ENCODE measurements at places on chromosomes 6 and 20. TPM values are rescaled to one million over a fixed set of nuclear protein-coding genes. Genes with fewer than 3 reads are reported as not detected.

SLC22A7 gene
- total RNA-seq = not detected

PTCRA gene
- total RNA-seq = not detected

VSTM2L gene
- 5.0 TPM for total RNA-seq

HLA-DRB5 gene
- total RNA-seq = 0.60 TPM

PRICKLE4 gene
- total RNA-seq = 4.9 TPM

CD40 gene
- total RNA-seq = 1.5 TPM

MAPK13 gene
- total RNA-seq = 42.9 TPM

CGA gene
- total RNA-seq = 5.5 TPM

- DNase-seq = no peak
- no peak overlapping the region for H3K4me3 ChIP-seq
- no peak overlapping the region for H3K27ac ChIP-seq
- H3K4me1 ChIP-seq = peaks cover 20% of the 10 kb centered on the region
Observed at GRCh38 chr6:20693466-20694063, 159.3 kb downstream of the CDKAL1 start.

DNA sequence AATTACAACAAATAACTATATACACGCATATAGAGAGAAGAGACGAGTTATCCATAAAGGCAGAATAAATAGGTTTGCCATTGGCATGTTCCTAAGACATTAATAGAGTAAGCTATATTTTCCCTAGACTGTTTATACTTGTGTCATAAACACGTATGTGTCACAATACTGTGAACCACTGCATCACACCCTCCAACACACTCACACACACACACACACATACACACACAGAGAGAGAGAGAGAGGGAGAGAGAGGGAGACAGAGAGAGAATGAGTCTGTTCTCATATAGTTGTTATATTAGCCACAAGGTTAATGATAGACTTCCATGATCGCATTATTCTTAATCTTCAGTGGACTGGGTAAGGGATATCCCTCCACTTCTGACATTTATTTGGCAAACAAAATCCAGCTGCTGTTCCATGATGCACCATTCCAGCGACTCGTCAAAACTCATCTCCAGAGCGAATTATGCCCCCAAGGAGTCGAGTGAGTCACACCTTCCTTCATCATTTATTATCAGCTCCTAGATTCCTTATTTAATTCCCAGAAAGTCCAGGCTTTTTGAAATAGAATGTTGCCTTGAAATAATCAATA, 82.8 kb upstream of the HIVEP1 start:
- H3K4me1 ChIP-seq = no peaks in the 10 kb centered on the region
- peaks cover 3% of the 10 kb centered on the region for H3K27me3 ChIP-seq
- no peaks in the 10 kb centered on the region for H3K36me3 ChIP-seq

DNA sequence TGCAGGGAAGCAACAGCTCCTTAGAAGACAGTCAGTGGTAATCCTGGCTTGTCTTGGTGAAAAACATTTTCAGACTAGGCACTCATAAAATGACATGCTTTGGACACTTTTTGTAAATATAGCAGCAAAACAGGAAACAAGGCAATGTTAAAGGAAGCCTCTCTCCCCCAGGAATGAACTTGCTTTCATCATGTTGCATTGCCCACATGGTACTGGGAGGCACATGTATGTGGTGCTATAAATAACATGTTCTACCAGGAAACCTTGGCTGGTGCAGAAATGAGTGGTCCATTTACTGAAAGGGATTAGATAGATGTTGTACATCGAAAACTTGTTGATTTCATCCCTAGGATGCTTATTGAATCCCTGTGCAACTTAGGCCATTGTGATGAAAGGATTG, 121.4 kb upstream of the RREB1 start:
- peaks cover 6% of the 10 kb centered on the region for H3K27me3 ChIP-seq
- no peak for DNase-seq
- no peak overlapping the region for H3K27ac ChIP-seq

DNA sequence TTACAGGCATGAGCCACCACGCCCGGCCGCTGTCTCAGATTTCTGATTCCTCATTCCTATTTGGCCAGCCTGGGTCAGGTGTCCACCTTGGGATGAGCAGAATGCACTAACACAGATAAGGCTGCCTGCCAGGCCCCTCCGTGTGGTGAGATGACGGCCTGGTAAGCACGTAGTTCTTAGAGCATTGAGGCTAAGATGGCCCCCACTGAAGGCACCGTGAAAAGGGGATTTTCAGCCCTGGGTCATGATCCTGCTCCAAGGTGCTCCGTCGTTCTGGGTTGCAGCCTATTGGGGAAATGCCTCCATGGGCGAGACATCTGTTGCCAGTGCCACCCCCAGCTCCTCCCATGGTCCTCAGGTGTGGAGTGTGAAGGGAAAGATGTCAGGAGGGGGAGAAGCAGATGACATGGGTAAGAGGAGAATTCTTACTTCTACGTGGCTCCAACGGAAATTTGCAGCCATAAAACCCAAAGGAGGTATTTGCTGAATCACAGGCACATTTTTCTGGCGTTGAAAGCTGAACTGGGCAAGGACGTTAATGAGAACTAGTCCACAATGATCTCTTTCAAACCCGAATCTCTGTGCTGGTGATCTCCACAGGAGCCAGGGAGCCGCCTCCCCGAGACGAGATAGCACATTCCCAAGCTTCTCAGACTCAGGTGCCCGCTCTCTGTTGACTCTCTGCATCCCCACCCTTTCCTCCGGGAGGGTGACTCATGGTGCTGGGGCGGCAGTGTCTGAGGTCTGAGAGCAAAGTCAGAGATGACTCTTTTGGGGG, 34.0 kb upstream of the BMP6 start:
- H3K4me1 ChIP-seq = peaks cover 25% of the 10 kb centered on the region
- DNase-seq = no peak
- no peaks in the 10 kb centered on the region for H3K27me3 ChIP-seq
- no peak overlapping the region for H3K4me3 ChIP-seq
- peak overlapping the region; percentile 66 for H3K27ac ChIP-seq
- no peaks in the 10 kb centered on the region for H3K36me3 ChIP-seq

GRCh38 chr6:14444295-14444972, 326.9 kb downstream of the CD83 start:
- H3K27me3 ChIP-seq = no peaks in the 10 kb centered on the region
- no peak for DNase-seq
- H3K4me3 ChIP-seq = no peak overlapping the region
- peaks cover 6% of the 10 kb centered on the region for H3K36me3 ChIP-seq

DNA sequence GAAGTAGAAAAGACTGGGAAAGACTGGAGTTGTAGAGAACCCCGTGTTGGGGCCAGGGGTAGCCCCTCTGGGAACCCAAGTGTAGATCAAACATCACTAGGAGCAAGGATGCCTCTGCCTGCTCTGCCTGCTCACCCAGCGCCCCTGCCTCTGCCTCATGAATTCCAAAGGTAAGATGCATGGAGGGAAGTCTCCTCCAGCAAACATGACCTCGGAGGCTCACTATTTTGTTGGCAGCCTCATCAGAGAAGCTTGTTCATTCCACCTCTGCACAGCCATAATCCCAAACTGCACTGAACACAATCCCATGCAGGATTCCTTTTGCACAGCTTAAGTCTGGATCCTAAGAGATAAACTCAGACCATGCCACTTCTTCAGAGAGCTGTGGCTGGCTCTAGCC, 4.9 kb downstream of the FRS3 start:
- DNase-seq = no peak
- peaks cover 6% of the 10 kb centered on the region for H3K4me1 ChIP-seq
- H3K4me3 ChIP-seq = no peak overlapping the region

GRCh38 chr6:2663123-2663522, 87.6 kb downstream of the MYLK4 start:
- peaks cover 11% of the 10 kb centered on the region for H3K27me3 ChIP-seq
- no peak overlapping the region for H3K27ac ChIP-seq
- H3K4me3 ChIP-seq = no peak overlapping the region
- no peaks in the 10 kb centered on the region for H3K36me3 ChIP-seq

DNA sequence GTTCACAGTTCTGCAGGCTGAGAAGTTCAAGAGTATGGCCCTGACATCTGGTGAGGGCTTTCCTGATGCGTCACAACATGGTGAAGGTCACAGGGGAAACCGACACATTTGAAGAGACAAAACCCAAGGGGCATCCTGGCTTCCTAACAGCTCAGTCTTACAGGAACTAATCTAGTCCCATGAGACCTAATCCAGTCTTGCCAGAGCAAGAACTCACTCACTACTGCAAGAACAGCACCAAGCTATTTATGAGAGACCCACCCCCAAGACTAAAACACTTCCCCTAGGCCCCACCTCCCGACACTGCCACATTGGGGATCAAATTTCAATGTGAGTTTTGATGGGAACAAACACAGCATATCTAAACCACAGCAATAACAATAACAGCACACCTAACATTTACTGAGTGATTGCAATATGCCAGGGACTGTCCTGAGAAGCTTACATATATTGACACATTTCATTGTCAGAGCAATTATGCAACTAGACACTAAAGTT, 46.6 kb downstream of the TPBG start:
- H3K36me3 ChIP-seq = no peaks in the 10 kb centered on the region
- no peak for DNase-seq
- H3K27ac ChIP-seq = no peak overlapping the region
- no peaks in the 10 kb centered on the region for H3K27me3 ChIP-seq
- no peaks in the 10 kb centered on the region for H3K4me1 ChIP-seq
- H3K4me3 ChIP-seq = no peak overlapping the region

DNA sequence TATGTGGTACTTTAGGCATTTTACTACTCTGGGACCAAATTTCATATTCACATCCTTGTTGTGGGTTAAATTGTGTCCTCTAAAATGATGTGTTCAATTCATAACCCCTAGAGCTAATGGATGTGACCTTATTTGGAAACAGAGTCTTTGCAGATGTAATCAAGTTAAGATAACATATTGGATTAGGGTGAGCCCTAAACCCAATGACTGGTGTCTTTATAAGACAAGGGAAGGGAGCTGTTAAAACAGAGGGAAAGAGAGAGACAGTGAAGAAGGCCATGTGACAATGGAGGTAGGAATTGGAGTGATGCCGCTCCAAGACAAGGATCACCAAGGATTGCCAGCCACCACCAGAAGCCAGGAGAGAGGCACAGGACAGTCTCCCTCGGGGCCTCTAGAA, 220.0 kb downstream of the ADGRG6 start:
- DNase-seq = no peak
- H3K4me1 ChIP-seq = no peaks in the 10 kb centered on the region
- no peak overlapping the region for H3K4me3 ChIP-seq

DNA sequence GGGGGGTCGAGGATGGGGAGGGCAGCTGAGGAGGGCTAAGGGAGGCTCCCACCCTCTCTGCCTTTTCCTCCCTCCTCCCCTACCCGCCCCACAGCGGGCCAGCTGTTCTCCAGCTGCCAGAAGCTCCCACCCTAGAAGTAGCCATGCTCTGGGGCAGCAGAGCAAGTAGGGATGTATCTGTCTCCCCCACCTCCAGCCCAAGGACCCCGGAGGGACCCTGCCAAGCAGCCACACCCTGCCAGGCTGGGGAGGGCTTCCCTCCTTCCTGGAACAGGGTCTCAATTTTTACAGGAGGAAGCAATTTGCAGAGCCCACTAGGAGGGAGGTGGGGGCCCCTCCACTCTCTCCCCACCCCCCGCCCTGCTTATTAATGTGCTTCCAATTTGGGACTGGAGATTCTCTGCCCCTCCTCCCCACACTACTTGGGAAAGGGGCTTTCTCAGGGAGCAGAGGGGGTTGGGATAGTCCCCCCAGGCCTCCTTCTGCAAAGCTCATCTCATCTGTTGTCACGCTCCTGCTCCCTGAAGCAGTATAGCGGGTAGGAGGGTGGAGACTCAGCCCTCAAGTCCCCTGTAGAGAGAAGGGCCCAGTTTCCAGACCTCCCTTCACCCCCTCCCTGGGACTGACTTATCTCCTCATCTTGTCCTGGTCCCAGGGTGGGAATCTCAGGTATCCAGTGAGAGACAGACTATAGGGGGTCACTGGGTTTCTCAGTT, 4.5 kb downstream of the TEAD3 start:
- H3K27me3 ChIP-seq = no peaks in the 10 kb centered on the region
- no peak for DNase-seq

DNA sequence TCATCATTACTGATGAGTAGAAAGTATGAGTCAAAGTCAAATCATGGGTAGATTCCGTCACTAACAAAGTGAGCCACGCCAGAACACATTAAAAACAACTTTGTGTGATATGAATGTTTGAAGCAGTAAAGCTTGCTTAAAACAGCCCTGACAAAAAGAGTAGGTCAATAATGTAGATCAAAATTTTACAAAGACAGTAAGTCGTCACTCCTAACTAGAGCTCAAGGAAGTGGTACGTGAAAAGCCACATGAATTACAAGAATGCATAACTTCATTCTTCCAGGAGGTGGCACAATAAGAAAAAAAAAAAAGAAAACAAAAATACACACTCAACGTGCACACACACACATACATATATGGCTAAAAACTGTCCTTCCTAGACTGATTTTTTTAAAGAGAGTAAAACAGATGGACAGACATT, 69.9 kb downstream of the HACE1 start:
- no peak overlapping the region for H3K4me3 ChIP-seq
- no peaks in the 10 kb centered on the region for H3K27me3 ChIP-seq
- no peak for DNase-seq
- no peak overlapping the region for H3K27ac ChIP-seq
- H3K36me3 ChIP-seq = peaks cover 3% of the 10 kb centered on the region
- H3K4me1 ChIP-seq = peaks cover 2% of the 10 kb centered on the region

GRCh38 chr6:93235775-93236174, 183.6 kb downstream of the EPHA7 start:
- H3K27ac ChIP-seq = no peak overlapping the region
- H3K4me1 ChIP-seq = no peaks in the 10 kb centered on the region
- peaks cover 5% of the 10 kb centered on the region for H3K27me3 ChIP-seq
- H3K36me3 ChIP-seq = no peaks in the 10 kb centered on the region

DNA sequence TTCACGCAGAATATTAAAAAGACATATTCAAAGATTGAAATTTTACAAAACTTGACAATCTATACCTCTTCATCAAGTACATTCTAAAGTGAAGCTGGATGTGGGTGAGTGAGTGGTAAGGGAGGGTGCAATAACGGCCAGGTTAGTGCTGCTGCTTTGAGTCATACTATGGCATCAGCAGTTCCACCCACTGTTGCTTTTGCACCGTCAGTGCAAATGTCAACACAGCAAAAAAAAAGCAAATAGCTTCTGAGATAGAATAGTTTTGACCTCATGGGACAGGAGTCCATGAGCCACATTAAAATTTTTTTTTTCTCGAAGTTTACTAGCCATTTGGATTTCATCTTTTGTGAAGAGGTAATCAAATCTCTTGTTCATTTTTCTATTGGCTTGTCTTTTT, 31.8 kb downstream of the PSMF1 start:
- H3K4me3 ChIP-seq = no peak overlapping the region
- H3K36me3 ChIP-seq = peaks cover 15% of the 10 kb centered on the region
- no peaks in the 10 kb centered on the region for H3K27me3 ChIP-seq
- H3K4me1 ChIP-seq = peaks cover 5% of the 10 kb centered on the region
- no peak overlapping the region for H3K27ac ChIP-seq
- no peak for DNase-seq

- no peak overlapping the region for H3K4me3 ChIP-seq
- peaks cover 45% of the 10 kb centered on the region for H3K4me1 ChIP-seq
- H3K27ac ChIP-seq = no peak overlapping the region
- no peaks in the 10 kb centered on the region for H3K27me3 ChIP-seq
- H3K36me3 ChIP-seq = peaks cover 6% of the 10 kb centered on the region
Observed at GRCh38 chr6:4928426-4928825, 75.4 kb downstream of the RPP40 start.

GRCh38 chr20:60764328-60764727, 487.7 kb upstream of the CDH4 start:
- H3K27me3 ChIP-seq = peaks cover 25% of the 10 kb centered on the region
- no peak overlapping the region for H3K27ac ChIP-seq
- H3K36me3 ChIP-seq = no peaks in the 10 kb centered on the region
- H3K4me1 ChIP-seq = no peaks in the 10 kb centered on the region

Measured in progenitor cell of endocrine pancreas (in vitro differentiated cells).